Osteoblast (primary cell): ENCODE measurements at places on chromosomes 7 and 10.

- DNase-seq = no peak
Measured at GRCh38 chr10:111338035-111338434, 261.2 kb downstream of the ADRA2A start.

DNA sequence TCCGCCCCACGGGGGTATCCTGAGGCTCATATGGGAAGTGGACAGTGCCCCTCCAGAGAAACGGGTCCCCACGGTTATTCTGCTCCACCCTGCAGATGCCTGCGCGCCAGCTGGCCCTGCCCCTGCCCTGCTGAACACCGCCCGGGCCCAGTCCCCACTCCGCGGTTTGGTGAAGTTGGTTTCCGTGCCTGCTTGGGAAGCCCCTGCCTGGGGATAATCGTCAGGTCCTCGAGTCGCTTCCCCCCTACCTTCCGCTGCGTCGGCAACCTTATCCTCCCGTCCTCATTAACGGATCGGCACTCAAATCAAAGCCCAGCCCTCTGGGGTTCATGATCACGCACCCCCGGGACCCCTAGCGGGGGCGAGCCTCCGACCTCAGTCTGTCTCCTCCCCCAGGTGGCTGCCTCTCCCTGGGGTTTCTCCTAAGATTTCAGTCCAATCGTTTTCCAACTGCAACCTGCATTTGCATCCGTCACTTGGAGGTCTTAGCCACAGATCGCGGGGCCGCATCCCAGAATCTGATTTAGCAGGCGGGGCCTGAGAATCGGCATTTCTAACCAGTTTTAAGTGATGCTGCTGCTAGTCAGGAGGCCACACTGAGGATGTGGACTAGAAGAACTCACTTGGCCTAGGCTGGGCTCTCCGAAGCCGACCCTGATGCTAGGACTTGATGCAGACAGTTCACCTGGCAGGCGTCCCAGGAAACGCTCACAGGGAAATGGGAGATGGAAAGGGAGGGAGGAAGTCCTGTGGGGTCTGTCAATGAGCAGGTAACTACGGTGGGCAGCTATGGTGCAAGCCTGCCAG, 27.6 kb downstream of the WDR86 start:
- peak; percentile 70 for DNase-seq

GRCh38 chr7:145082366-145083161, 246.7 kb upstream of the TPK1 start:
- no peak for DNase-seq

DNA sequence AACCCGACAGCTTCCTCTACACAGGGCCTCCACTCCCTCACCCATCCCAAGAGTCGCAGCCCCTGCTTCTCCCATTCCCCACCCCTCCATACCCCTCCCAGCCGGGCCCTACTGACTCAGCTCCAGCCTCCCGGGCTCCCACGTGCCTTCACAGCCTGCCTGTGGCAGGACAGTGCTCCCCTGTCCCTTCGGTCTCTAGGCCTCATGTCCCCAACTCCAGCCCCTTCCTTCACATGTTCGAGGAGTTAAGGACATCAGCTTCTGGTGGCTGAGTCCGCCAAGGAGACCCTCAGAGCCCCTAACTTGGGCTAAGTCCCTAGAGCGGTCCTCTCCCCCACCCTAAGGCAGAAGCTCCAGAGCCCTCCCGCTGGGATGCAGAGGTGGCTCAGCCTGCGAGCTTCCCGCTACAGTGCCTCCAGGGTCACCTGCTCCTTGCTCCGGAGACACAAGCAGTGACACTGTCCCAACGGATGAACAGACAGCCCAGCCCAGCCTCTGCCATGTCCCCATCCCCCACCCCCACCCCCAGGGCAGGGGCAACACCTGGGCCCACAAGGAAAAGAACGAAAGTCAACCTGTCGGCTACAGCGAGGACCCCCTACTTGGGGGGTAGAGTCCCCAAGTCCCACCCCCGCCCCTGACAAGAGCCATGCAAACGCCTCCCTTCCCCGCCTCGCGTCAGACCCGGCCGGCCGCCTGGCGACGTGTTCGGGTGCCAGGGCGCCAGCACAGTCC, 716 bp downstream of the SMARCD3 start:
- DNase-seq = peak; percentile 95

DNA sequence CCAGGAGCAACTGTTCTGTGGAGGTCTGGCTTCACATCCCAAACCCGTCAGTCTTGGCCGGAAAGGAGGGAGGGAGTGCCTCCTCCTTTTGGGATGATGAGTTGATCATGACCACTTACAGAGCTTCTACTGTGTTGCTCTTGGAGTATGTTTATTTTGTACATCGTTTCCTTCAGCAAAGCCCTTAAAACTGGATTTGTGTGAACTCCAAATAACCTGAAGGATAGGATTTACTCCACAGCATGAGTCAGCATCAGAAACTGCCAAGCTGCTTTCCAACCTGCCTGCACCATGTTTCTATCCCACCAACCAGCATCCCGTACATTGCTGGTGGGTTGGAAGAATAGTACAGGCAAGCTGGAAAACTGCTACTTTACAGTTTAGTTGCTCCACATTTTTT, 3.5 kb downstream of the CCDC201 start:
- DNase-seq = peak; percentile 88

DNA sequence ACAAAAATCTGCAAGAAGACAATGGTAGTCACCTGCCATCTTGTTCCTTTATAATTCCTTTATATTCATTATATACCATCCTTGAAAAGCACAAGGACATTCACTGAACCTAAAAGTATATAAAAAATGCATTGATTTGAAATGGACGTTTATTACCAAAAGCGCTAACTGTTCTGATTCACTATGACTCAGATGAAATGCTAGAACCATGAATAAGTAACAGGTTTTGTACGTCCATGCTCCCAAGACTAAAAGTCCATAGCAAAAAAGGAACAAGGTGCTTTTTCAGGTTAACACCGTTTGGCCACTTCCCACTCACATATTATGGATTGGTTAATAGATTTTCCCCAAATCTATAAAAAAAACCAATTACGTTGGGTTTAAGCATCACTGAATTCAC, 109.4 kb downstream of the PPP1R17 start:
- no peak for DNase-seq

DNA sequence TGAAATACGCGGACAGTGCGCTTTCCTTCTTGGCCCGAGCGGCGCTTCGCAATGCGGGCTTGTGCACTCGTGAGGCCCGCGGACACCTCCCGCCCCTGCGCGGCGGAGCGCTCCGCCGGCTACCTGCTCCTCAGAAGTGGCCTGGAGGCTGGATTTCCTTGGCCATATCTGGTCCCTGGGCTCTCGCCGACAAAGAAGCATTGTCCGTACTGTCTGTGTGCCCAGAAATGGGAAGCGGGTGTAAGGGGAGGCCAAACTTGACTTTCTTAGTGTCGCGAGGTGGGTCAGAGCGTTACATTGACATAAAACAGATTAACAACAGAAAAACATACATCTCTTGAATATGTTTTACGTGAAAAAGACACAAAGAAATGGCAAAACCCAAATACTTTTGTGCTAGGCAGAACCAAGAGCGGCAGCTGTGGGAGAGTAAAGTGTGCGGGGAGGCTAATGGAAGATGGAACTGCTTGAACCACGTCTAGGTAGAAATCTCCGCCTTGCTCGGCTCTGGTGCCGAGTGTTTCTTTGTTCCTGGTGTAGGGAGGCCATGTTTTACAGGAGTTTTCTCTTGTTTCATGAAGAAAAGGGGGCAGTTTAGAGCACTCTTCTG, 1.4 kb downstream of the LANCL2 start:
- peak; percentile 59 for DNase-seq

GRCh38 chr7:42805601-42806000, 106.3 kb downstream of the C7orf25 start:
- DNase-seq = no peak

DNA sequence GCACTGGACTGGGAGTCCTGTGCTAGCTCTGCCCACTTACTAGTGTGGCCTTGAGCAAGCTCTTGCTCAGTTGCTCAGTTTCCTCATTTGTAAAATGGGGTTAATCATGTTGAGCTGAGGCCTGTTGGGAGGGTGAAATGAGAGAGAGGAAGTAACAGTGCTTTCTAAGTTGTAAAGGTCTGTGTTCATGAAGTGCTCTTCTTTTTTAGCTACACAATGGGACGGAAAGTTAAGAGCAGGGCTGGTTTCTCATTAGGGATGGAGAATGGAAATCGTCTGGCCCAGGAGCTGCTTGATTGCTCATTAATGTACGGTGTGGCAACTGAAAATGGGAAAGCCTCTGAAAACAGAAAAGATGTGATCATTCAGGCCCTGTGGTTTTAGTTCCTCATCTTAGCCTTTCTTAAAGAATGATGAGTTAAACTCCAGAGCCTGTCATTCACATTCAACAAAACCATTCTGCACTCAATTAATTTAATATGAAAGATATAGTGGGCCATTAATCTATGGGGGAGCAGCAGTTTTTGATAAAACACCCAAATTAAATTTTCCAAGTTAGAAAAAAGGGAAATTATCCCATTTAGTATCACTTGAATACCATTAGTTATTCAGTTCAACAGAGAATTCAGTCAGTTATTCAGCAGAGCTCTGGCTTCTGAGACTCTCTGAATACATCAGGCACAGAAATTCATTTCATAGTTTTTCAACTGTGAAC, 60.5 kb downstream of the SH2D4B start:
- DNase-seq = no peak

DNA sequence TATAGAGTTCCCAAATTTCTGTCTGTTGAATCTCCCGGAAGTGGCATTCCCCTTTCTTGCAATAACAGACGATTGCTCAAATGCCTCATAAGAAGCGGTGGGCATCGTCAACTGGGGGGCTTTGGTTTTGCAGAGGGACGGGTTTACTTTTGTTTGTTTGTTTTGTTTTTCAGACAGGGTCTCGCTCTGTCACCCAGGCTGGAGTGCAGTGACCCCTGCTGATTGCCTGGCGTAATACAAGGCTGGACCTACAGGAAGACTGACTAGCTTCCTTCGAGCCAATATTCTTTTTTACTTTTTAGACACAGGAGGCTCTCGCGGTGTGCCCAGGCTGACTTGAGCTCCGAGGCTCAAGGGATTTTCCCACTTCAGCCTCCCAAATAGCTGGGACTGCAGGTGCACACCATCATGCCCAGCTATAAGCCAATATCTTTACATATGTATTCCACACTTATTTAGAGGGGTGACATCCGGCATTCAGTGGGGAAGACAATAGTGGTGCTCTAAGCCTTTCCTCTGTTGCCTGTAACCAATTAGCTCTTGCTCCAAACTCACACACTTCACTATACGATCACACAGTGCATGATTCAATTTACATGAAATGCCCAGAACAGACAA, 58.1 kb downstream of the FHIP2A start:
- DNase-seq = no peak

DNA sequence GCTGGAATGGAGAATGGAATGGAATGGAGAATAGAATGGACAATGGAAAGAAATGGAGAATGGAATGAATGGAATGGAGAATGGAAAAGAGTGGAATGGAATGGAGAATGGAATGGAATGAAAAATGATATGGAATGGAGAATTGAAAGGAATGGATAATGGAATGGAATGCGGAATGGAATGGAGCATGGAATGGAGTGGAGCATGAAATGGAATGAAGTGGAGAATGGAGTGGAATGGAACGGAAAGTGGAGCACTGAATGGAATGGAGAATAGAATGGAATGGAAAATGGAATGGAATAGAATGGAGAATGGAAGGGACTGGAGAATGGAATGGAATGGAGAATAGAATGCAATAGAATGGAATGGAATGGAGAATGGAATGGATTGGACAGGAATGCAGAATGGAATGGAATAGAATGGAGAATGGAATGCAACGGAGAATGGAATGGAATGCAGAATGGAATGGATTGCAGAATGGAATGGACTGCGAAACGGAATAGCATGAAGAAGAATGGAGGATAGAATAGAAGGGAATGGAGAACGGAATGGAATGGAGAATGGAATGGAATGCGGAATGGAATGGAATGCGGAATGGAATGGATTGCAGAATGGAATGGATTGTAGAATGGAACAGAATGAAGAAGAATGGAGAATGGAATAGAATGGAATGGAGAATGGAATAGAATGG, 89.4 kb downstream of the NSUN6 start:
- DNase-seq = no peak

DNA sequence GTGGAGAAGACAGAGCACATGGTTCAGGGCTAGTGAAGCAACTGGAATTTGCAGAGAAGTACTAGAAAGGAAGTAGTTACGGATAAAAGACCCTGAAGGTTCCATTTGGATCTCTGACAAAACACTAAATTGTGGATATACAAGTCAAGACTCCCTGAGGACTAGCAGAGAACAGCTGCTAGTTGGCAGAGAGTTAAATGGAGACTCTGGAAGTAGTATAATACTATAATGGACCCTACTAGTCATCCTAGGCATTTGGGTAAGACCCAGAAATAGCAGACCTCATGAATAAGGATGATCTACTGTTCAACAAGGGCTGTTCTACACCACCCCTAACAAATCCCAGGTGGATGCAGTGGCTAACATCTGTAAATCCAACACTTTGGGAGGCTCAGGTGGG, 19.1 kb downstream of the MCMBP start:
- DNase-seq = no peak

- no peak for DNase-seq
Measured at GRCh38 chr10:95211606-95212279, 17.7 kb downstream of the ACSM6 start.

GRCh38 chr7:123285076-123285700, 85.4 kb upstream of the SLC13A1 start:
- DNase-seq = no peak

- no peak for DNase-seq
Measured at GRCh38 chr7:39624442-39624807, 1.1 kb downstream of the RALA start.

DNA sequence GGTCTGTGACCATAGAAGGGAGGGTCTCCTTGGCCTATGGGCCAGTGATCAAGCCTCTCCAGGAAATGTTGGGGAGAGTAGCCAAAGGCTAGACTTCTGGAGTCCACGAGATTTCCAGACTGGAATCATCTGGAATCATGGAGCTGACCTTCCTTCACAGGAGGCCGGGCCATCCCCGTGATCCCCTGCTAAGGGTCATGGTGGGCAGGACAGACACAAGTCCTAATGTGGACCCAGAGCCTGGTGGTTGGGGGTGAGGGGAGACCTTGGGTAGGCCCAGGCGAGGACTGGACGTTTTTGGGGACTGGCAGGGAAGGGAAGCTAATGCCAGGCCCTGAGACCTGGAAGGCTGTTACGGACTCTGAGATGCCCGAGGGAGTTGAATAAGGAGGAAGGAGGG, 9.8 kb upstream of the GRID1 start:
- DNase-seq = peak; percentile 59

GRCh38 chr10:58371473-58371872, 13.7 kb upstream of the TFAM start:
- no peak for DNase-seq

DNA sequence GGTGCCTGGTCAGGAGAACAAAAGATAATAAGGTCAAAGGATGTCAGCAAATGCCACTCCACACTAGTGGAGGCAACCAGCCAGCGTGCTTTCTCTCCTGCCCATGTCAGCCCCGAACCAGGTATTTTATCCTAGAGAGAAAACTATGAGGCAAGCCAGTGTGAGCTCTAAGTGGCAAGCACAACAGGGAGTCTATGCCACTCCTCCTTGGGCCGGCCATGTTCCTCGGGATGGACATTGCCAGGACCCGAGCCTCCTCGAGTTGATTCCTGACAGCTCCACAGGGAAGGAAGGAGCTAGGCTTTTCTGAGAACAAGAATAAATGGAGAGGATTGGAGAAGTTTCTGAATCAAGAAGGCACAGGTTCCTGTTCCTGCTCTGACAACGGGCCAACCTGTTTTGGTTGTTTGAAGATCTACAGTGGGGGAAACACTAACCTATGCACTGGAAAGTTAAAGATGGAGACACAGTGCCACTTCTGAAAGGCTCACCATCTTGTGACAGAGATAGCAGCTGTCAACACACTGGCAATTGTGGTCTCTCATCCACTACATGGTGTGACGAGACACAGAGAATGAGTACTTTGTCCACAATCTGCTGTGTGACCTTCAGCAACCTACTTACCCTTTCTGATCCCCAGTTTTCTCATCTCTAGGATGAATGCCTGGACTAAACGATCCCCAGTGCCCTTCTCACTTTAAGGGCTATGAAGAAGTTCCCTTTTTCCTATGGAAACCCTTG, 28.8 kb downstream of the ABLIM1 start:
- DNase-seq = no peak
